GM06990 (cell line): ENCODE measurements at places on chromosomes 11 and 22.

DNA sequence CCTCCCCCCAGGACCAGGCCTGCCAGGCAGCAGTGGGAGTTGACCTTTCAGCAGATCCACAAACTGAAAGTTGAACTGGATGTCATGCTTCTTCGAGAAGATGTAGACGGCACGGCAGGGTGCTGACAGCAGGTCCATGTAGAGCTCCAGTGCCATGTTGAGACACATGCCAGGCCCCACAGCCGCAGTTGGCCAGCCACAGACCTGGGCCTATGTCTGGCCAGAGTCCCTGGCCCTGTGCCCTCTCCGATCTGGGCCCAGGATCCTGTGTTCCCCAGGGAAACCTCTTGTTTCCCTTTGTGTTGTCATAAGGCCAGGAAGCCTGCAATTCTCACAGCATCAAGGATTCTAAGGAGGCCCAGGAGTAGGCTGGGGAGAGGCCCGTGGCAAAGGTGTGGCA is at the start of gene GSTT4:
Gene GSTT4 (minus strand): TSS at position 253 of the 400 bp plus-strand sequence. CDS start 97 bp downstream, at position 156.
- no peak for DNase-seq

DNA sequence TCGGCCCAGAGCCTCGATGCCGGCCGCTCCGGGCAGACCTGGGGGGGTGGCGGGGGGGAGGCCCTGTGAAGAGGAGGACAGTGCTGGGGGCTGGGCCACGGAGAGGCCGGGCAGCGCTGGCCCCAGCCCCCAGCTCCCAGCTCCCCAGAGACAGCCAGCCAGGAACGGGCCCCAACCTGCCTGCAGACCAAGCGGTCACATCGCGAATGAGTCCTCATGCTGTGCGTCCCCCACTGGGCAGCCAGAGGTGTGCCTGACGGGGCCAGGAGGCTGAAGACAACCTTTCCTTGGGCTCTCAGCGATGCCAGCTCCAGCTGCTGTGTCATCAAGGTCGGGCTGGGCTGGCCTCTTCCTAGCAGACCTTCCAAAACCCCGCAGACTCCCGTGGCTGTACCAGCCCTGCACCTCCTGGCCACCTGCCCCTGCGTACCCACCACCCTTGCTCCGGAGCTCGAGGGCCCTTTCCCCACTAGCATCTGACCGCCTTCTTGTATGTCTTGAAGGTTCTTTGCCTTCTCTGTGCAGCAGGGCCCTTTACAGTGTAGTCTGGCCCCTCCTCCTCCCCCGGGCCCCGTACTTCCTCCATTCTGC is 88.4 kb downstream of the CDKN1C start:
- no peak for DNase-seq

DNA sequence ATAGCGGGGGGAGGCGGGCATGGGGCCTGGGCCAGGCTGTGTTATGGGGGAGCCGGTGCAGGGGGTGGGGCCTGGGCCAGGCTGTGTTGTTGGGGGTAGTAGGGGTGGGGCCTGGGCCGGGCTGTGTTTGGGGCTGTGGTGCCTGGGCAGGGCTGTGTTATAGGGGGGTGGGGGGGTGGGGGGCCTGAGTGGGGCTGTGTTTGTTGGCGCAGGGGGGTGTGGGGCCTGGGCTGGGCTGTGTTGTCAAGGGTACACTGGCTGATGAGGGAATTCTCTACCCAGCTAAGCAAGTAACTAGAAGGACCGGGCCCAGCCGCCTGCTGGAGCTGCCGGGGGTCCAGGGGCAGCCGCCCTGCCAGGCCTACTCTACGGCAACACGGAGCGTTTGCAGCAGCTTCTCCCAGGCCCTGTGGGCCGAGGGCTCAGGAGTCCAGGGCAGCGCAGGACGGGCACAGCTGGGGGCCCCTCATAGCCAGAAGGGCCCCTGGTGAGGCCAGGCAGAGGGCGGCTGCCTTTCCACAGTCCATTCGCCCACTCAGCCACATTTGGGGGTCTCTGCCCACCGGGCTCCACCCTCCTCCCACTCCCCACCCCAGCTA is 10.1 kb upstream of the PIM3 start:
- no peak for DNase-seq

GRCh38 chr11:77510851-77511250 is 37.0 kb upstream of the PAK1 start:
- no peak for DNase-seq

DNA sequence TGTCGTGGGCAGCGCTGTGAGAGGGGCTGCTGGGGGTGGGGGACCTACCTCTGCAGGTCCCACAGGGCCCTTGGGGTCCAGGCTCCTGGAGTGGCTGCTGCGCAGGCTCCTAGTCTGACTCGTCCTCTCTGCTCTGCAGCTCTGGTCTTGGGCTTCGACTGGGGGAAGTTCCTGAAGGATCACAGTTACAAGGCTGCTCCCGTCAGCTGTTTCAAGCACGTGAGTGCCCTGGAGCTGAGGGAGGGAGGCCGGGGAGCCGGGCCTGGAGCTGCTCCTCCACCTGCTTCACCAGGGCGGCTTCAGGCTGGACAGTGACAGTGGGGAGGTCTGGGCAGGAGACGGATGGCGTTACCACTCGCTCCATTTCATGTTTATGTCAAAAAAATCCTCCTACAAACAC is 11.9 kb downstream of the L3MBTL2 start:
- DNase-seq = no peak

DNA sequence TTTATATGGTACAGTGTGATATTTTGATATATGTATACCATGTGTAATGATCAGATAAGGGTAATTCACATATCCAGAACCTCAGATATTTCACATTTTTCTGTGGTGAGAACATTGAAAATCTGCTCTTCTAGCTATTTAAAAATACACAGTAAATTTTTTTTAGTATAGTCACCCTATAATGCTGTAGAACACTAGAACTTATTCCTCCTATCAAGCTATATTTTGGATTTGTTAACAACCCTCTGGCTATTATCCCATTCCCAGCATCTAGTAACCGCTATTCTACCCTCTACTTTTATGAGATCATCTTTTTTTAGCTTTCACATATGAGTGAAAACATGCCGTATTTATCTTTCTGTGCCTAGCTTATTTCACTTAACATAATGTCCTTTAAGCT is 65.5 kb upstream of the SYT9 start:
- no peak for DNase-seq

GRCh38 chr11:43803766-43804165 is 76.9 kb upstream of the ALKBH3 start:
- no peak for DNase-seq

- DNase-seq = no peak
Observed at GRCh38 chr22:35761037-35761436, 43.4 kb downstream of the APOL5 start.

DNA sequence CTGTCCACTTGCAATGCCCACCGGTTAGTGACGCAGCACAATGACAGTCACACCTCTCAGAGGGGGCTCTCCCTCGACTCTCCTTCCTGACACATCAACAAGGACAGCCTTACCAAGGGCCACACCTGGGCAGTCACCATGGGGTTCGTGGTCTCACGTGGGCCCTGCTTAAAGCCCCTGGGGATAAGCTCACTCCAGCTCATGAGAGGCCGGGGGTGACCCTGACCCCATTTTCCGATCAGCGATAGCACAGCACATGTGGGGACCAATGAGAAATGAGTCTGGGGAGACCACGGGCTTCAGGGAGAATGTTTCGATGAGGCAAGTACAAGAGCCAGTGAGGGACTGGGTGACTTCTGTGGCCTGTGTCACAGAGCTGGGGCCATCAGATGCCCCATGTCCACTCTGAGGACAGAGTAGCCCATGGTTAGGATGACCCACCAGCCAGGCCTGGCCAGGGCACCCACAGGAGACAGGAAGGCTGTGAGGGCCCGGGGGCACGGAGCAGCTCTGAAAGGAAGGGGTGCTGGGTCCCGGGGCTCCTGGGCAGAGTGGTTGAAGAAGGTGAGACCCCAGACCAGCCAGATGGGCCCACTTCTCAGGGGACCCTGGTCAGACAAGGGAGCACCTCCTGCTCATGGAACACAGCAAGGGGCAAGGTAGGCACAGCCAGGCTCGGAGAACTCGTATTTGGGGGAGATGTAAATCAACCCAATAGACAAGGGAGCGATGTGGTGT is 128.8 kb downstream of the MED15 start:
- DNase-seq = no peak

DNA sequence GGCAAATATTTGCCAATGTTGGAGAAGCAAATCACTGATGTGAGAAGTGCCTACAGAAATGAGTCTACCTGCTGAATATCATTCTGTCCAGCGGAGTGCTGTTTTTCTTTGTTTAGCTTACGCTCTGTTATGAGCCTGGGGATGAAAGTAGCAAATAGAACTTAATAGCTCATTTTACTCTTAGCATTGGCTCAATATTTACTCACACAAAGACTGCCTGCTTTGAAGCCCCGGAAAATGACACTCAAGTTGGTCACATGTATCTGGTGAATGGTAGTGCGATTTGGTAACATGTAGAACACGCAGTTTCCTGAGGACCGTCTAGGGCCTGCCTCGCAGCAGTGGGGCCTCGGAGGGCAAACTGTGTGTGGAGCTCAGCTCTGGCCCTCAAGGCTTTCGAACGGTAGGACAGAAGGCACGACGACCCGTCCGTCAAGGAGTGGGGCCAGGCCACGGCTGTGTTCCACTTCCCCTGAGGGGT is 38.9 kb downstream of the TBC1D22A start:
- no peak for DNase-seq

- DNase-seq = no peak
Observed at GRCh38 chr11:120746376-120746775, 234.8 kb downstream of the GRIK4 start.

- no peak for DNase-seq
Observed at GRCh38 chr11:87870086-87870485, 305.2 kb downstream of the RAB38 start.

- DNase-seq = no peak
Observed at GRCh38 chr11:111978028-111978771, 41.1 kb downstream of the DIXDC1 start.

- no peak for DNase-seq
Observed at GRCh38 chr22:38569181-38569971, 607 bp downstream of the DMC1 start.
